Fibroblast of villous mesenchyme (primary cell): ENCODE measurements at places on chromosomes 6 and 20.

GRCh38 chr6:36276581-36277536 is 7.0 kb downstream of the PNPLA1 start:
- DNase-seq: no peak

- no peak for DNase-seq
Measured at GRCh38 chr20:48210111-48211027, 425.1 kb upstream of the SULF2 start.

DNA sequence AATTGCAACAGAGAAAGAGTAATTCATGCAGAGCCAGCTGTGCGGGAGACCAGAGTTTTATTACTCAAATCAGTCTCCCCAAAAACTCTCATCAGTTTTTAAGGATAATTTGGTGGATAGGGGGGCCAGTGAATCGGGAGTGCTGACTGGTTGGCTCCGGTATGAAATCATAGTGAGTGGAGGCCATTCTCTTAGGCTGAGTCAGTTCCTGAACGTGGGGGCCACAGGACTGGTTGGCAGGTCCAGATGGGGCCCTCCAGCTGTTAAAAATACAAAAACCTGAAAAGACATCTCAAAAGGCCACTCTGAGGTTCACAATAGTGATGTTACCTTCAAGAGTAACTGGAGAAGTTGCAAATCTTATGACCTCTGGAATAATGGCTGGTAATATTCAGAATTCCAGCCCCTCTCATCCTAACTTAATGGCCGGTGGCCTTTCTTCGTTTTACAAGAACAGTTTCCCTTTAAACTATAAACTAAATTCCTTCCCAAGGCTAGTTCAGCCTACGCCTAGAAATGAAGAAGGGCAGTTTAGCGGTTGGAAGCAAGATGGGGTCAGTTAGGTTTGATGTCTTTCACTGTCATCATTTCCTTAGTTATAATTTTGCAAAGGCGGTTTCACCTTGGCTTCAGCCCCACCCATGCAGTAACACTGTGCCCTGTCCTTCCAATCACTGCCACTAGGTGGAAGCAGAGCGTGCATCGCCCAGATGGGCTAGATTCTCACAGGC is 6.8 kb upstream of the MICA start:
- DNase-seq: peak; percentile 78

DNA sequence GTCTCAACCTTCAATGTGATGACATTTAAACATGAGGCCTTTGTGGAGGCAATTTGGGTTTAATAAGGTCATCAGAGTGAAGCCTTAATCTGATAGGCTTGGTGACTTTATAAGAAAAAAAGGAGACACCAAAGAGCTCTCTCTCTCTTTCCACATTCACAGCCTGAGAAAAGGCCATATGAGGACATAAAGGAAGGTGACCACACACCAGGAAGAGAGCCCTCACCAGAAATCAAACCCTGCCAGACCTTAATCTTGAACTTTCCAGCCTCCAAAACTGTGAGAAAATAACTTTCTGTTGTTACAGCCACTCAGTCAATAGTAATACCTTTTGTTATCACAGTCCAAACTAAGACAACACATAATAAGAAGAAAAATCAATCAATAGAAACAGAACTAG is 47.7 kb downstream of the COL12A1 start:
- peak; percentile 41 for DNase-seq

GRCh38 chr6:108175592-108176279 is 9.9 kb downstream of the NR2E1 start:
- DNase-seq: no peak

DNA sequence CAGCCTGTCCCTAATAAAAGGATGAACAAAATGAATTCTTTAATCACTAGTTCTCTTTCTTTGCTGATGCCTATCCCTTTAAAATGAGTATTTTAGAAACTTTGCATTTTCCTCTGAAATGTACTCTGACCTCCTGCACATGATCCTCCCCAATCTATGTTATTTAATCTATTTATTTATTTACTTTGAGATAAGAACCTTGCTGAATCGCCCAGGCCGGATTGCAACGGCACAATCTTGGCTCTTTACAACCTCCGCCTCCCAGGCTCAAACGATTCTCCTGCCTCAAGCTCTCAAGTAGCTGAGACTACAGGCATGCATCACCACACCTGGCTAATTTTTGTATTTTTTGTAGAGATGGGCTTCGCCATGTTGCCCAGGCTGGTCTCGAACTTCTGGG is 27.9 kb downstream of the ADTRP start:
- DNase-seq: peak; percentile 69

- DNase-seq: no peak
Measured at GRCh38 chr6:36347621-36348020, 10.9 kb upstream of the BNIP5 start.

DNA sequence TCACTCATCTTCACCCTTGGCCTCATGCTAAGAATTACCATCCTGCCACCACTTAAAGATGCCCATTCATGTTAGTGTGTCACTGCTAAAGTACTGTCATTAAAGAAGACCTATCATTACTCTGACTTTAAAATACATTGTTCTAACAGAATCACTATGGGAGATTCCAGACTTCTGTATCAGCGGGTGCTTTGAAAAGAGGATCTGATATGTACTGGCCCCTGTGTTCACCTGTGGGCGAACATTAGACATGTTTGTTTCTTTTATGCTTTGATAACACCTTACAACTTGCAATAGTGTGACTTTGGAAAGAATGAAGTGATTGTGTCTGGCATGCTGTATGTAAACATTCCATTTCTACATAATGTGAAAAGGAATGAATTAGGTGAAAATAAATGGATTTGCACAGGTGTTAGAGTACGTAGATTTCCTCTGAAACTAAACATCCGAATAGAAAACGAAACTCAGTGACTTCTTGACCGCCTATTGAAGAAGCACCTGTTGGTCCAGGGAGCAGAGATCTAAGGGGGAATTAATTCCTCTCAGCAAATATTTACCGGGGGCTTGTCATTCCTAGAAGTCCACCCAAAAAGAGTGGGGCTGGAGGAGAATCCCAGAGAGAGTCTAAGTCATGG is 132.3 kb downstream of the CARMIL1 start:
- no peak for DNase-seq

DNA sequence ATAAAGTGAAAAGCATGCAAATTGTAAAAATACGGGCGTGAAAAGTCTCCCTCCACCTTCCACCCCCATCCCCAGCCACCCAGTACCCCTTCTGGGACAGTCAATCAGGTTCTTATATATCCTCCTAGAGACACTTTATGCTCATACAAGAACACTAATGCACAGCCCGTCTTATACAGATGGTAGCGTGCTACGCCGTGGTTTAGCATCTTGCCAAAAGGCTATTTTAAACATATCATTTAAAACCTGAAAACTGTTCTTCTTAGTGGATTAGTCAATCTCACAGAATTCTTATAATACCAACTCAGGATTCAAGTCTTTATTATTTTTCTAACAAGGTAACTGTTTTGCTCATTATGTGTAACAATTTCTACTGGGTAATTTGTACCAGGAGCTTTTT is 57.2 kb upstream of the MRPS10 start:
- DNase-seq: no peak

GRCh38 chr6:155078331-155078745 is 83.2 kb downstream of the TIAM2 start:
- peak; percentile 22 for DNase-seq

DNA sequence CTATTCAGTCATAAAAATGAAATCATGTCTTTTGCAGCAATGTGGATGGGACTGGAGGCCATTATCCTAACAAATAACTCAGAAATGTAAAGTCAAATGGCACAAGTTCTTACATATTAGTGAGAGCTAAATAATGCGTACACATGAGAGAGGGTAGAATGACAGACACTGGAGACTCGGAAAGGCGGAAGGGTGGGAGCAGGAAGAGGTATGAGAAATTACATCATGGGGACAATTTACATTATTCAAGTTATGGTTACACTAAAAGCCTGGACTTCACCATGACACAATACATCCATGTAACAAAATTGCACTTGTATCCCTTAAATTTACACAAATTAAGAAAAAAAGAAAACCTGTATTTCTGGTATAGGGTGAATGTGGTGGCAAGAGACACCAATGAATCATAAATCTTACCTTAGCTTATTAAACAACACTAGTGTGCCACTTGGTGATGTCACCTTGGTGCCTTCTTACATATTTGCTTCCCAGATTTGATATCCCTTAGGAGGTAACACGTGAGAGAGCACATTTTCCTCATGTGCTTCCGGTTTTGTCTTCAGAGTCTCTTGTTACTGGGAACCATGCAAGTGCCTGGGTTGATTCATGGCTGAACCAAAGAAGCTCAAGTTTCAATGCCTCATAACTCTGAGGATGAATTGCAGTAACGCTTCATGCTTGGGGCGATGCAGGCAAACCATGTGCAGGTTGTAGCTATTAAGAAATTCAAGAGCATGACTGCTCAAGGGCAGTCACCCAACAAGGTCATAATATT is 84.6 kb downstream of the DCDC2 start:
- peak; percentile 44 for DNase-seq

DNA sequence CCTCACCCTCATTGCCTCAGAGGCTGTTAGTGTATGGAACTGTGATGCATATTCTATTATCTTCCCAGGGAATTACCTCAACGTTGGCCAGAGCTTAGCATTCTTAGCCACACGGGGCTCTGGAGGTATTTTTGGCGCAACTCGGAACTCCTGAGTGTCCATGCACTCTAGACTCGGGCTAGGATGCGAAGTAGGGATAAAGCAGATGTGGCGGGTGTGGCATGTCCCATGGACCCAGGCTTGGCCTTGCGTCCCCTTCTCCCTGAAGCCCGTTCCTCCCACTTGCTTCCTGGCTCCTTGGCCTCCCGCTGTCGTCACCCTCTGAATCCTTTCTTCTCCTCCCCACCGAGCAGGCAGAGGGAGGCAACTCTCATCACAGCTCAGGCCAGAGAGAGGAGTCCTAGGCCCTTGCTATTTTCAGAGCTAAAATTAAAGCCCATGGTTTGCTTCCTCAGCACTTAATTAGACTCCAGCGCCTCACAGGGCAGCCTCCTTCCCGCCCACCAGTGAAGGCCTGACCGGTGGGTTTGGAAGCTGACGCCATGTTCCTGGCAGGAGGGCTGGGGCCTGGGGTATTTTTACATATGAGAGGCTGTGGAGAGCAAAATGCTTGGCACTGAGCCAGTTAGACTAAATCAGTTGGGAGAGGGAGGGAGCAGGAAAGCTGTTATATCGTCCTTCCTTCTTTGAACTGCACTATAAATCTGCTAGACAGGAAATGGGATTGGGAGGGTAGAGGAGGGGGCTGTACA is 138.7 kb downstream of the FOXO3 start:
- DNase-seq: no peak

DNA sequence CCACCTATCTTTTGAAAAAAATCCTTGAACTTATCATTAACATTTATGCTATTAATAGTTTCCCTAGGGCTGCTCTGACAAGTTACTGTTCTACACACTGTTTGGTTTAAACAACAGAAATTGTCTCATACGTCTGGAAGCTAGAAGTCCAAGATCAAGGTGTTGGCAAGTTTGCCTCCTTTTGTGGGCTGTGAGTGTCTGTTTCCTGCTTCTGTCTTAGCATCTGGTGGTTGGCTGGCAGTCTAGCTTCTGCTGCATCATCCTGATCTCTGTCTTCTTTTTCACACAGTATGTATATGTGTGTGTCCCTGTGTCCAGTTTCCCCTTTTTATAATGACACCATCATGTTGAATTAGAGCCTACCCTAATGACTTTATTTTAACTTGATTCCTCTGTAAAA is 154.8 kb downstream of the RPS12 start:
- no peak for DNase-seq

GRCh38 chr20:48910347-48910781 is 11.1 kb upstream of the ARFGEF2 start:
- peak; percentile 60 for DNase-seq

GRCh38 chr6:11389977-11390376 is 147.6 kb upstream of the TMEM170B start:
- no peak for DNase-seq

DNA sequence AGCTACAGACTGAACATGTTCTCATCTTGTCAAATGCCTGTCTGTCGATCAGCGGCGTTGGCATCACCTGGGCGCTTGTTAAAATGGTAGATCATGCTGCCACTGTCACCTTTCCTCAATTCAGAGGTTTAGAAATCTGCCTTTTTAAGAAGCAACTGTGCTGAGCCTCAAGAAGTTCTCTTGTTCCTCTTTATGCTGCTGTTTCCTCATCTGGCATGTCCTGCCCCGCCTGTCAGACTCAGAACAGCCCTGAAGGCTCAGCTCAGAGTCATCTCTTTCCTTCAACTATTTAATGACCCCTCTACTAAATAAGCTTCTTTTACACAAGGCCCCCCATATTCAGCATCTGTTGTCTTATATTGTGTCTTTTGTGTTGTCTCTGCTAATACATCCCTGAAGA is 368.2 kb downstream of the EPM2A start:
- no peak for DNase-seq

DNA sequence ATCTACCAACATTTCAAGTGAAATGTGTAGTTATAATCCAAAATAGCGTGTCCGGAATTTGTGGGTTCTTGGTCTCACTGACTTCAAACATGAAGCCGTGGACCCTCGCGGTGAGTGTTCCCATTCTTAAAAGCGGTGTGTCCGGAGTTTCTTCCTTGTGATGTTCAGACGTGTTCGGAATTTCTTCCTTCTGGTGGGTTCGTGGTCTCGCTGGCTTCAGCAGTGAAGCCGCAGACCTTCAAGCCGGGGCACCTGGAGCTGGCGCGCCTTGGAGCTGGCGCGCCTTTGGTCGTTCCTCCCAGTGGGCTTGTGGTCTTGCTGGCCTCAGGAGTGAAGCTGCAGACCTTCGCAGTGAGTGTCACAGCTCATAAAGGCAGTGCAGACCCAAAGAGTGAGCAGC is 291.5 kb upstream of the EYS start:
- DNase-seq: no peak

DNA sequence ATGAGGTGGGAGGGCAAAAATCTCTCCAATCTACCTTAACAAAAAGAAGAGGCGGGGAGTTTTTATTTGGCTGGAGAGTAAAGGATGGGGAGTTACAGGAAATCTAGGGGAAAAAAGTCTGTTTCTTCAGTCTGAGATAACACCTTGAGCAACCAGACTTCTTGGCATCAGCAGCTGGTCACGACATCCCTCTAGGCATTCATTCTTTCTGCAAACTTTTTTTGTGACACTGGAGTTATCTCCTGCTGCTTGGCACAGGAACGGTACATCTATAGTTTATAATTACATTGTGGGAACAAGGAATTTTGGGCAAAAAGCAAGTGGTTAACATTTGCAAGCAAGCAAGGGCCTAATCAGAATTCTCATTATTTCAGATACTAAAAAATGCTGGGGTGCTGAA is 50.6 kb upstream of the IFNGR1 start:
- DNase-seq: no peak

GRCh38 chr6:3410385-3411360 is 46.2 kb downstream of the SLC22A23 start:
- DNase-seq: peak; percentile 69

GRCh38 chr20:6746901-6747609 is 20.4 kb upstream of the BMP2 start:
- DNase-seq: no peak

- peak; percentile 11 for DNase-seq
Measured at GRCh38 chr20:3262566-3262965, 23.6 kb upstream of the SLC4A11 start.
